ENCODE measurements at places on chromosomes 11 and 22. TPM values are rescaled to one million over a fixed set of nuclear protein-coding genes. Genes with fewer than 3 reads are reported as not detected.

DNA sequence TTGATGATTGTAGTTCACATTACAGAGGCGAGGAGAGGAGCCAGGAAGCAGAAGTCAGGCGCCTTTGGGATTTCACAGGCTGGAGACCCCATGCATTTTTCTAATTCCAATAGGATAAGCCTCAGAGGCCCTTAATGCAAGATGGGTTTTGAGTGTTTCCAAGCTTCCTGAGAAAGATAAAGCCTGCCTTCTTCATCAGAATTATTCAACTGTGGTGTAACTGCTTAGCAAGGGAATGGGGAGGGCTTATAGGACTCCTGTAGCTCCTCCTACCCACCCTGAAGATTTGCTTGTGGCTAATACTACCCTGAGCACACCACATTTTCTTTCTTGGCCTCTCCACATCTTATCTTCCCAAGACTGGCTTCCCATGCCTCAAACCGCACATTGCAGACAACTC, 151.1 kb upstream of the ISX start:
- DNase-seq, result no peak

DNA sequence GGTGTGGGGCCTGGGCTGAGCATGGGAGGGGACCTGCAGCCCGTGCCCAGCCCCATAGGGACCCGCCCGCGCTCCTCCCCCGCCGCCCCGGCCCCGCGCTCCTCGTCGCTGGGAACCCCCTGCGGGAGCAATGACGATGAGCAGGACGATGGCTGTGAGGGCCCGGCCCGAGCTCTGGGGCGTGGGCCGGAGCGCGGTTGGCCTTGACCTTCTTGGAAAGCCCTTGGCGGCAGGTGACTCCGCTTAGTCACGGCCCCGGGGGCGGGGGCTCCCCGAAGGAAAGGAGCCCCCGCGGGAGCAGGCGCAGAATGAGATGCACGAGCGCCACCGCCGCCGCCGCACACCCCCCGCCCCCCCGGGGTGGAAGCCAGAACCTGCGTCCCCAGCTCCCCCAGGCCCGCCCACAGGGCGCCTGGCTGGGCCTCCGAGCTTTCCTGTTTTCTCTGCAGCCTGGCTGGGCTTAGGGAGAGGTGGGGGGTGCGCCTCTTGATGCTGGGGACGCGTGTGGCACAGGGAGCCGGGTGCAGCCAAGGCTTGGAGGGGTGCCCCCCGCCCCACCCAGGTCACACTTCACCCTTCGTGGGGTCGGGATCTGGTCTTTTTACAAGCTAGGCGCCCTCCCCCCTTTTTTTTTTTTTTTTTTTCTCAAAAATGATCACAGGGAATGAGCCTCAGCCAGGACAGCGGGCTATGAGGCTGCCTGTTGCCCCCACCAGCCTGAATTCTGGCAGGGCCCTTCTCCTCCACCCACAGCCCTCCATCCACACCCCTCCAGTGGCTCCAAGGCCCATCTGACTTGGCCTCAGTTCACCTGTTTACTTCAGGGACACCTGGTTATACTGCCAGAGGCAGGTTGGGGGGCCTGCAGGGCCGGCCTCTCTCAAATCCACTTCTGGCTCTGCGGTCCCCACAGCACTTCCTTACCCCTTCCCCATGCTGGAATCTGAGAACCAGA, 17.9 kb downstream of the CRELD2 start:
- DNase-seq, result peak; percentile 98

The GLYAT gene
- total RNA-seq, result 0.22 TPM

The PNPLA3 gene
- 0.32 TPM for total RNA-seq

DNA sequence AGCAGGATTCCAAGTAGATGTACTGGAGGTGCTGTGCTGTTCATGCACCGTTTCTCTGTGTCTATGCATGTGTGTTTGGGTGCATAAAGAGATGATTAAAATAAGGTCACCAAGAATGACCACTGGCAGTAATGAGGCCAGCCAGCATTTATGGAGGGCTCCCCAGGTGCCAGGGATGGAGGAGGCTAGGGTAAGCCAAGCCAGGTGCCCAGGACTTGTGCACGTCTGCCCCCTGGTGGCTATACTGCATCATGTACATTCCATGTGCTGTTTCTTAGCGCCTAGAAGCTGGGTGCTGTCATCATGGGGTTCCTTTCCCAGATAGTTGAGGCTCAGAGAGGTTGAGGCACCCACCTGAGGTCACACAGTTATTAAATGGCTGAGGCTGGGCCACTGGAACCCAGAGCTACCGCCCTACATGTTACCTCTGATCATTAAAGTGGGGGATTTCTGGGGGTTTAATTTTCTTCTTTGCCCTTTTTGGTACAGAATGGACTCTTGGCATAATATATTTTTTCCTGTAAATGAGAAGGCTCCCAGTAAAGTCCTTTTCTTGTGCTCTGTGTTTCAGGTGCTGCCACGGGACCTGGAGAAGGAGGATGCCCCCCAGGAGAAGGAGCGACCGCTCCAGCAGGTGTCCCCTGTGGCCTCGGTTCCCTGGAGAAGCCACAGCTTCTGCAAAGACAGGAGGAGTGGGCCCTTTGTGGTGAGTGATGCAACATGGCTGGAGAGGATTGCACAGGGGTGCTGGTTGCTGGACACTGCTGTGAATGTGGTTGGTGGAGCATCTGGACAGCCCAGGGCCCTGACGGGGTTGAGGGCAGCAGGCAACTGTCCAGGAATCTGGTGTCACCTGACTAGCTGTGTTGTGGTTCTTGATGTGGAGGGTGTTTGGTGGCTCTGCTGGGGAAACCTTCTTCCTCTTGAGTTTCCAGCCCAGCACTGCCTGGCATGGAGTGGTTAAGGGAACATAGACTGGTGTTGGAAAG, 96.4 kb downstream of the KIAA1671 start:
- DNase-seq, result no peak

GRCh38 chr11:64790205-64791095, 12.1 kb upstream of the SF1 start:
- DNase-seq, result peak; percentile 47

DNA sequence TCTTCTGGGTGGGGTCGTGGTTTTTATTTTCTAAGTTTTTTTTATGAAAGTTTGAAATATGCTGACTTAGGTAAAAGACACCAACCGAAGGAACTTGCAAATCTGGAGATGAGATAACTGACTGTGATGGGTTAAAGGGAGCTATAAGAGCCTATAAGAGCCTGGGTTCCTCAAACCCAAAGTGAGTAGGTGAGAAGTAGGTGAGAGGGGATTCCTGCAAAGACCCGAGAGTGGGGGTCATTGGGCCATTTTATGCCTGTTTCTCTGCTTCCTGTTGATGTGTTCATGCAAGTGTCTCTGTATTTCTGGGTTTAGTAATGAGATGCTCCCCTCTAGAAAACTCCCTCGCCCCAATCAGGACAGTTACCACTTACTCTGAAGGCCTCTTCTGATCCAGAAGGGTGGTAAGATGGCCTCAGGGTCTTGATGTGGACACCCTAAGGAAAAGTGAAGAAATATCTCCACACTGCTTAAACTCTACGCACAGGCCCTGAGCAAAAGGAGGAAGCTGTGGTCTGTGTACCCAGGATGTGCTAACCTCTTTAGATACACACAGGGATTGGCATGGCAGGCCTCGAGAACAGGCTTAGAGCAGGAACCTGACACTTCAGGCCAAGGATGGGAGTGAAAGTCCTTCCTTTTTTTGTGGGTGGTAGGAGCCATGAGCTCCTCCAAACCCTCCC, 1.8 kb downstream of the FLI1 start:
- peak; percentile 87 for DNase-seq

- DNase-seq, result no peak
These were observed 90.9 kb upstream of the TP53I11 start for GRCh38 chr11:45041596-45041995.

- DNase-seq, result no peak
These were observed 400.5 kb downstream of the SHANK2 start for GRCh38 chr11:70851907-70852306.

DNA sequence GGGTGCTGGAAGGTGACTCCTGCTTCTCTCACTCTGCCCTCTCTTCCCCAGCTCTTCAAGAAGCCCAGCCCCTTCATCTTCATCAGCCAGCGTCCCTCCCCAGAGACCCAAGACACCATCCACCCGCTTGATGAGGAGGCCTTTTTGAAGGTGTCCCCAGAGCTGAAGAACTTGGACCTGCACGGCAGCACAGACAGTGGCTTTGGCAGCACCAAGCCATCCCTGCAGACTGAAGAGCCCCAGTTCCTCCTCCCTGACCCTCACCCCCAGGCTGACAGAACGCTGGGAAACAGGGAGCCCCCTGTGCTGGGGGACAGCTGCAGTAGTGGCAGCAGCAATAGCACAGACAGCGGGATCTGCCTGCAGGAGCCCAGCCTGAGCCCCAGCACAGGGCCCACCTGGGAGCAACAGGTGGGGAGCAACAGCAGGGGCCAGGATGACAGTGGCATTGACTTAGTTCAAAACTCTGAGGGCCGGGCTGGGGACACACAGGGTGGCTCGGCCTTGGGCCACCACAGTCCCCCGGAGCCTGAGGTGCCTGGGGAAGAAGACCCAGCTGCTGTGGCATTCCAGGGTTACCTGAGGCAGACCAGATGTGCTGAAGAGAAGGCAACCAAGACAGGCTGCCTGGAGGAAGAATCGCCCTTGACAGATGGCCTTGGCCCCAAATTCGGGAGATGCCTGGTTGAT, 12.6 kb downstream of the IL10RA start:
- DNase-seq, result no peak

GRCh38 chr22:25987948-25988347, 181.3 kb upstream of the SEZ6L start:
- DNase-seq, result no peak

The FGF4 gene
- total RNA-seq, result not detected

The C1QTNF6 gene
- total RNA-seq, result 2.8 TPM

DNA sequence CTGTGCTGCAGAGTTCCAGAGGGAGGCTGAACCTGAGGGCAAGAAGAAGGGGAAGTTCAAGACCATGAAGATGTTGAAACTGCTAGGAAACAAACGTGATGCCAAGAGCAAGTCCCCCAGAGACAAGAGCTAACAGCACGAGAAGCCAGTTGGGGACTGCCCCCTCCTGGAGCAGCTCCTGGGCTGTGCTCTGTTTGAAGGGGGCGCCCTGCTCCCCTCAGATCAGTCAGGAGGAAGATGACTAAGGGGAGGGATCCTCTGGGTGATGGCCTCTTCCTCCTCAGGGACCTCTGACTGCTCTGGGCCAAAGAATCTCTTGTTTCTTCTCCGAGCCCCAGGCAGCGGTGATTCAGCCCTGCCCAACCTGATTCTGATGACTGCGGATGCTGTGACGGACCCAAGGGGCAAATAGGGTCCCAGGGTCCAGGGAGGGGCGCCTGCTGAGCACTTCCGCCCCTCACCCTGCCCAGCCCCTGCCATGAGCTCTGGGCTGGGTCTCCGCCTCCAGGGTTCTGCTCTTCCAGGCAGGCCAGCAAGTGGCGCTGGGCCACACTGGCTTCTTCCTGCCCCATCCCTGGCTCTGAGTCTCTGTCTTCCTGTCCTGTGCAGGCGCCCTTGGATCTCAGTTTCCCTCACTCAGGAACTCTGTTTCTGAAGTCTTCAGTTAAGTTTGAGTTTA, 12.6 kb downstream of the C22orf23 start:
- no peak for DNase-seq

DNA sequence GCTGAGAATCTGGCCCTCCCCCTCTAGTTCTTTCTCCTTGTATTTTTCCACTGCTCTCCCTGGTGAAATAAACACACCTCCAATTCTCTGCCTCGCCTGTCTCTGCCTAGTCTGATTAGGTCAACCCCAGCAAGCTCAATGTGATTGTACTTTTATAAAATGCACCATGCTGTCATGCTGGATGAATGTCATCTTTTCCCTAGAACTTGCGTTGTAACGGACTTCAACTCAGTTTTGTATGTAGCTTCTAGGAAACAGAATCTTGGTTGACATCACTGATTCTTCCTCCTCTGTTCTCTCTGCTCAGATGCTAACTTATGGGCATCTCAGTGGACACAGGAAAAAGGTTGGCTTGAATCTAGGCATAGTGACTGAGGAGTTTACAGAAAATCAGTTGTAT, 261.9 kb upstream of the ISX start:
- DNase-seq, result no peak

GRCh38 chr11:61141601-61142028, 19.6 kb downstream of the VPS37C start:
- no peak for DNase-seq

All from cardiac septum (tissue), 1 donor.